NCI-H774 (cell line): ENCODE measurements at places on chromosomes 12 and 14.

GRCh38 chr14:72008666-72009065, 76.4 kb downstream of the RGS6 start:
- DNase-seq = no peak

GRCh38 chr12:6292606-6293005, 17.9 kb upstream of the PLEKHG6 start:
- no peak for DNase-seq

GRCh38 chr12:63915105-63915800, 70.8 kb downstream of the SRGAP1 start:
- peak; percentile 30 for DNase-seq

DNA sequence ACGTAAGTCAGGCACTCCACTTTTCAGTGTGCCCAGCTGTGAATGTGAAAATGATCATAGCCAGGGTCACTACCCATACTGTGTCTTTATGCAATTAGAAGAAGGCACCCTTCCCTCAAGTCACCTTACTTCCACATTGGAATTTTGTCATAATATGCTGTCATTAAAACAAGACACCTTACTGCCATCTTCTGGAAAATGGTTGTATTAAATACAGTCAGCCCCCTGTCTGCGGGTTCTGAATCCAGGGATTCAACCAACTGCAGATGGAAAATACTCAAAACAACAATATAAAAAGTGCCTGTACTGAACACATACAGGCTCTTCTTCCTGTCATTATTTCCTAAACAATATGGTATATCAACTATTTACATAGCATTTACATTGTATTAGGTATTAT, 70.2 kb upstream of the TBX5 start:
- DNase-seq = no peak

DNA sequence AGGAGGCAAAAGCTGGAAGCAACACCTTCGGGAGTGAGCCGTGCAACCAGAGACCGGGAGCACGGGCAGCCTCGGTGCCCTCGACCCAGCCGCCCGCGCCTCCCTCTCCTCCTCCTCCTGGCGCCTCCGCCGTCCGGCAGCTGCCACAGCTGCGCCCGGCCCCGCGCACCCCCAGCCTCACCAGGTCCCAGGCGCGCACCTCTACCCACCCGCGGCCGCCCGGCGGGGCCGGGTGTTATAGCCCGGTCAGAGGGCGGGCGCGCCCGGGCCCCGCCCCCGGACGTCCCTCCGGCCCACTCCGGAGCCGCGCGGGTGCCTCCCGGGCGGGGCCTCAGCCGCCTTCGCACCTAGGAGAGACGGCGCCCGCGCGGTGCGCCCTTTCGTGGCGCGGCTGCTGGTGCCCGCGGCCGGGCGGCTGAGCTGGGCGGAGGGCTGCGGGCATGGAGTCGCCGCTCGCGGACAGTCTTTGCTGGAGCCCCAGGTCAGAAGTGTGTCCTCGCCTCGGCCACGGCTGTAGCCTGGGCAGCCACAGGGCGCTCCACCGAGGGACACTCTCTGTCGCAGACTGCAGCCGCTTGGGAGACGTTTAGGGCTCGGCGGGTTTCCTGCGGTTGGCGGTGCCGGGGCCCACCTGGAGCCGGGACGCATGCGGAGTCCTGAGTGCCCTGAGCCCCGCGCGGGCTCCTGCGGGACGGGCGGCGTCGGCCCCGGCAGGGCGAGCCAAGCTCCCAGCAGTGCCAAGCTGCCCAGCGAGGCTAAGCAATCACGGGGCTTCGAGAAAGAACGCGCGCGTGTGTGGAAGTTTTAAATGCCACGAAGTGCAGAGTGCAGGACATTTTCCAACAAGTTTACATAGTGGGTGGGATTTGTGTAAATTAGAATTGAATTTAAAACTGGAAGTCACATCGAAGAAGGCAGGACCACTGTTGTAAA, at the start of gene CPM:
Gene CPM, minus strand, starts transcription at position 211 of the 933 bp plus-strand sequence. CDS start 334 bp downstream, outside the sequence.
- peak; percentile 67 for DNase-seq

DNA sequence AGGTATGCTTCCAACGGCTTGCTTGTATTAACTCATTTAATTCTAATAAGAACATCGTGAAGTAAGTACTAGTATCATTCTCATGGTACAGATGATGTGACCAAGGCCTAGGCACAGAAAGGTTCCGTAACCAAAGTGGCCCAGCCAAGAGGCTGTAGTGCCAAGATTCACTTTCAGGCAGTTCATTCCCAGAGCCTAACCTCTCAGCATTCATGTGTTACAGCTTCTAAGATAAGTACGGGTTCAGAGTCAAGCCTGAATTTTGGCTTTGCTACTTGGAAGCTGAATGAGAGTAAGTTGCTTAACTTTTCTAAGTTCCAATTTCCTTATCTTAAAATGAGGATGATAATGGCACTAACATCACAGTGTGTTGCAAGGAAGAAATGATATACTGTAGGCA, 379.9 kb downstream of the AEBP2 start:
- no peak for DNase-seq

DNA sequence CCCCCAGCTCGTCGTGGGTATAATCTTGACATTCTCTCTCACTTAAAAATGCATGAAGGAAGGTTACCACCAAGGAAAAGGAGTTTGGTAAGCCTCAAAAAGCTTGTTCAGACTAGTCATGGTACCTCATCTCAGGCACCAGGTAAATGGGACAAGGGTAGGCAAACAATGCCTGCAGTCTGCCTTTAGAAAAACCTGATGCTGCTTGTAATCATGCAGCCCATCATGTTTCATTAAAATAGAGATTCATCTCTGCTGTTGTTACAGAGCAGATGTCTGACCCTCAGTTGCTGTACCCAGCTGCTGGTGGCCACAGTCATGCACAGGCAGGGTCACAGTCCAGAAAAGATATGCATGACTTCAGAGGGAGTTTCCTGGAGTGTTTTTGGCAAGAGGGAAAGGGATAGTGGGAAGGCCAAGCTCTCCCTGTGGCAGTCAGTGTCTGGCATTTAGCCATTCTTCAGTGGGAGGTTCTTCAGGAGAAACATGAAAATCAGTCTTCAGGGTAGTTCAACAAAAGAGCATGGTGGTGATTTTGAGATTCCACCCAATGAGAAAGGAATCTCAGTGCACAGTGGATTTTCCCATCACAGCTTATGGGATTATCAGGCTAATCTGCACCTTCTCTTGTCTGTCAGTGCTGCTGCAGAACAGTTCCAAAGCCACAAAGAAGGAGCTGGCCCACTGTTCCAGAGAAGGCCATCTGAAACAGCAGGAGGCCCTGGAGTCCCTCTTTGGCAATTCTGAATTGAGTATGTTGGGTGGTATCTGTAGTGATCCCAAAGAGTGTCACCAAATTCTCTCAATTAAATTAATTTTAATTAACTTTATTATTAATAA, 202.7 kb upstream of the FRMD6 start:
- no peak for DNase-seq

DNA sequence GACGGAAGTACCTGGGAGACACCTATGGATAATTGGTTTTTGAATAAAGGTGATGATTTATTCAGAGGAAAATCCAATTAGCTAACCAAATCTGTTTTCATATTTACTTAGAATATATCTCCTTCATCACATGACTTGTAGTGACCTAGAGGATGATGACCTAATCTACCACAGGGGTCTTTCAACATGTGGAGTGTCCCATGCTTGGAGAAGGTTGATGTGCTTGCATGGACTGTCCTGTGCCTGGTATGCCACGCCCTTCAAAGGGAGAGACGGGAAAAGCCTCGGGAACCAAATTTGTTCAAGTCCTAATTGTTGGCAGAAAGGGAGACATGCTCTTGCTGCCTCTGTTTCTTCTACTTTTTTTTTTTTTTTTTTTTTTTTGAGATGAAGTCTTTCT, 11.8 kb upstream of the PAPLN start:
- DNase-seq = no peak

DNA sequence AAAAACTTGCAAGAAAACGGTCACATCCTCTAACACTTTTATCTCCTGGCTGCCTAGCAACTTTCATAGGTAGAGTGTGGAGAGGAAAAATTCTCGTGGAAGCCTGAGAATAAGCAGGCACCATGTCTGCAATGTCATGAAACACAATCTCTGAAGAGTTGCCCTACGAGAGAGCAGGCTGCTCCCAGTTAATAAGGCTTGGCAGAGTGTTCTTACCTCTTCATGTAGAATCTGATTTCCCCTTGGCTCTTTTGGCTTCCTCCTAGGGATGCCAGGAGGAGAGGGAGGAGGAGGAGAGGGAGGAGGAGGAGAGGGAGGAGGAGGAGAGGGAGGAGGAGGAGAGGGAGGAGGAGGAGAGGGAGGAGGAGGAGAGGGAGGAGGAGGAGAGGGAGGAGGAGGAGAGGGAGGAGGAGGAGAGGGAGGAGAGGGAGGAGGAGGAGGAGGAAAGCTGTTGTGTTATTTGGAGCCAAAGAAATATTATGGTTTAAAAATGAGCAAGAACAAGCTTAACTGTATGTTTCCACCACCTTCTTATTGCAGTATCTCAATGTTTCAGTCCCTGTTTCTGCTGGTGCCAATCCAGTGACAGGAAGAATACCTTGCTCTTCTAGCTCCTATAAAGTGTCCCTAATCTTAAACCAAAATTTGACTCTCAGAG, 52.9 kb downstream of the EGLN3 start:
- DNase-seq = no peak
